NCI-H2081 (cell line): ENCODE measurements at places on chromosomes 6 and 20.

GRCh38 chr6:37174196-37174514 lies 4.2 kb downstream of the PIM1 start:
- DNase-seq = no peak

DNA sequence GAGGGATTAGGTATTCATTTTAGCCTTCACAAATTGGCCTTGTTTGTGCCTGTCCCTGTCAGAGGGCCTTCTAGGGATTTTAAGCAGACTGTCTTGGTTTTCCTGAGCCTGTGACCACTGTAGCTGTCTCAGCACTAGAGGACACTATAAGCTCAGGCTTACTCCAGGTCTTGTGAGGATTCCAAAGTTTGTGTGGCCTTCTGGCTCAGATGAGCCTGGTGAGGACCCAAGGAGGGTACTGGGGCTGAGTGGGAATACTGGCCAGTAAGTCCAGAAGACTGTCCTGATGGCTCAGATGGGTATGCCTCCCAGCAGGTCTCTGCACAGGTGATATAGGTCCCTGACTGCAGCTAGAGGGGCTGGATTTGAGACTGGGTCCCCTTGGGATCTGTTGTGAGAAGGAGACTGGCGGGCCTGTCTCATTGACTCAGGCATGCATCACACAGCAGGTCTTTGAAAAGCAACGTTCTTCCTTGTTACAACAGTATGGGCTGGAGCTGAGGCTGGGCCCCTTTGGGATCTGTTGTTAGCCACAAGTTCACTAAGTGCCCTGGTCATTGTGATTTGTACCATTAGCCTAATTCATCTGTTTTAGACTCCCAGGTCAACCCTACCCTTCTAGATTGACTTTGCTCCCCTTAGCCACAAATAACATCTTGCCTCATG lies 26.3 kb upstream of the TFB1M start:
- no peak for DNase-seq

GRCh38 chr6:32551410-32551809 lies 21.3 kb upstream of the HLA-DRB5 start:
- no peak for DNase-seq

DNA sequence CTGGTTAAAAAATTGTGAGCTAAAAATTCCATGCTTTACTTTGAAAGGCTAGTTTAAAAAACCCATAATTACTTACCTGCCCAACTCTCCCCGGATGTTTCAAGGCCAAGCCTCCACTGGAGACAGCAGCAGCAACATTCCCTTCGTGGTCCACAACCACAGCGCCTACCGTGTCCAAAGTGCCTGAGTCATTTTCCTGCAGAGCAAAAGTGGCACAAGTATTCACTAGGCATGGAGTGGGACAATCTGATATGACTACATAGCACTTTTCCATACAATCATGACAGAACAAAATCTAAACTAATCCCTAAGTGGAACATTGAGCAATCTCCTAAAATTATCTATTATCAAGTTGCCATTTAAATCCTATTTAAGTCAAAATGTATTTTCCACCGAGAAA lies 104.8 kb downstream of the TASP1 start:
- no peak for DNase-seq

DNA sequence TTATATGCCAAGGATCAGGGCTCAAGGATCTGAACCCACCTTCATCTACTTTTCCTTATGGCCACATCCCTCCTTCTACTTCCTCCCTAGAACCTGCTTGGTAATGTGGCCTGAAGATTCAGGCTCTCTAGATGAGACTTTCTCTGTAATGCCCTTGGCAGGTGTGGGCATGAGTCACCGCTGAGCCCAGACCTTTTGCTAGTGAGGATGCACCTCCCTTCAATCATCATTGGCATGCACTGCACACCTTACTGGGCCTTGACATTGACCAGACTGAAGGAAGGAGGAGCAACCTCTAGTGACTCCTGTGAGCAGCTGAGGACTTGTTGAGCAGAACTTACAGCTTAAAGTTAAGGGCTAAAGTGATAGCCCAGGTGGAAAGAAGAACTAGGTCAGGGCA lies 405.3 kb downstream of the MAFB start:
- no peak for DNase-seq

GRCh38 chr6:139262519-139263300 lies 29.1 kb downstream of the TXLNB start:
- peak; percentile 54 for DNase-seq

DNA sequence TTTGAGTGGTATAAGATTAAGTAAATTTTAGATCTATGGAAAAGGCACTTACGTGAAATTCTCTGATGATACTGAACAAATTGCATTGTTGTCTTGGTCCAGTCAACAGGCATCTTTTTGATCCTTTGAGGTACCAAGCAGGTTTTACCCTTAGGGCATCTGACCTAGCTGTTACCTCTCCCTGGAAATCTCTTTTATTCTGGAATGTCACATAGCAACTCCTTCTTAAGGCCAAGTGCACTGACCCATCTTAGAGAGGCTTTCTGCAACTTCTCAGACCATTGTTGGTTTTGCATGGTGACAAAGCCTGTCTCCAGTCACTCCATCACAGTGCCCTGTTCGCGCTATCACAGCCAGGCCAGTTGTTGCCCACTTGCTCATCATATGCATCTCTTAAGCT lies 42.0 kb downstream of the TPD52L1 start:
- no peak for DNase-seq

- no peak for DNase-seq
These were observed 491.6 kb upstream of the CDH4 start for GRCh38 chr20:60760256-60761000.

- DNase-seq = no peak
These were observed 5.0 kb downstream of the TCF21 start for GRCh38 chr6:133893946-133894345.

GRCh38 chr6:134757911-134758361 lies 192.0 kb downstream of the ALDH8A1 start:
- no peak for DNase-seq

DNA sequence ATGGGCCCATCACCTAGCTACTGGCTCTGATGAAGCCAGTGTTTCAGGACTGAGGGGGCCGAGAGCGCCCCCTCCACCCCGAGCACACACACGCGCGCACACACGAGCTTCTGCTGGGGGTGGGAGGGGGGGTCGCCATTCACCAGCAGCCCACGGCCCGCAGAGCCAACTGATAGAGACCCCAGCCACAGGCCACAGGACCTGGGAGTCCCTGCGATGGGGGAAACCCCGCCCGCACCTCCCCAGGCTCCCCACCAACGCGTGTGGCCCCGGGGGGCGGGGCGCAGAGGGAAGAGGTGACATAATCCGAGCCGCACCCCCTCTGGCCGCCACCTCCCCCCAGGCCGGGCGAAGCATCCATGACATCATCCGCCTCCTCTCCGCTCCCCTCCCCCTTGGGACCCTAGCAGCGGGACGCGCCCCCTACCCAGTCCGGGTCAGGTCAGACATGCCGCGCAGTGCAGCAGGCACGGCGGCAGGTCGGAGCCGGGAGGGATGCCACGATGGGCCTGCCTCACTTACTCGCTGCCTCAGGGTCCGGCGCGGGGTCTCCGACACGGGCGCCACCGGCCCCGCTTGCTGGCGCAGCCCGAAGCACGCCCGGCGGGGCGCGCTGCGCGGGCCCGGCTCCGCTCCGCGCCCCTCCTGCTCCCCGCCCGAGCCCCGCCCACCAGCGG lies at the start of gene LZTS3:
Gene LZTS3, minus strand, starts transcription at position 617 of the 677 bp plus-strand sequence. CDS start 6,386 bp downstream, outside the sequence.
- peak; percentile 34 for DNase-seq

- peak; percentile 87 for DNase-seq
These were observed 38.0 kb downstream of the ELOVL2 start for GRCh38 chr6:11006061-11006460.

DNA sequence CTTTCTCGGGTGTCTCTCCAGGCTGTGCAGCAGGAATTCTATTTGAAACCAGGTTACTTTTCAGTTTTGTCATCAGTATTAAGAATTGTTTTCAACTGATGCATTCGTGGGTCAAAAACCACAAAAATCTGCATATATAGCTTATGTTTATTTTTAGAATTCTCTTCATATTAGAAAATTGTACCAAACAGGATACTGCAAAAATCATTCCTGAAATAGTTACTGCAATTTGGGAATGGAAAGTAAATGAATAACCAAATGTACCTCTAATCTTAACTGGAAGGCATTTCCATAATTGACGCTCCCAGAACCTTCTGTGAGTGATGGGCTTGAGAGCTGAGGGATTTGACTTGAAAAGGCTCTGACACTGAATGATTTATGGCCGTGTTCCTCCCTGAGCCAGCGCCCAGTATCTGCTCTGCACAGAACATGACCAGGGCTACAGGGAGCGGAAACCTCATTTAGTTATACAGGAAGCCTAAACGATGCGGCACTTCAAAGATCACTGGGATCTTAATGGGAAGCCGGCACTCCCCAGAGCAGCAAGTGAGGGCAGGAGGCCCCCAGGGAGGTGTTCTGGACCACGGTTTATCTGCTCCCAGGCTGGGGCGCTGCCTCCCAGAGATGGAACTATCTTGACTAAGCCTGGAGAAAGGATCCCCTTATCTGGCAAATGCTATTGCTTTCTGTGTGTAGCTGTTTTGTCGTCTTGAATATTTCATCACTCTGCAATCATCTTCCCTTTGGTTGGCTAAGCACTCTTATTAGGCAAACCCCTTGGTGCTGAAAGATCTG lies 446.0 kb downstream of the QKI start:
- no peak for DNase-seq

GRCh38 chr20:1841554-1842140 lies 53.6 kb upstream of the SIRPA start:
- no peak for DNase-seq

- no peak for DNase-seq
These were observed 31.0 kb upstream of the VEGFA start for GRCh38 chr6:43738877-43739641.

- DNase-seq = no peak
These were observed 39.8 kb upstream of the HBS1L start for GRCh38 chr6:135094403-135094821.

DNA sequence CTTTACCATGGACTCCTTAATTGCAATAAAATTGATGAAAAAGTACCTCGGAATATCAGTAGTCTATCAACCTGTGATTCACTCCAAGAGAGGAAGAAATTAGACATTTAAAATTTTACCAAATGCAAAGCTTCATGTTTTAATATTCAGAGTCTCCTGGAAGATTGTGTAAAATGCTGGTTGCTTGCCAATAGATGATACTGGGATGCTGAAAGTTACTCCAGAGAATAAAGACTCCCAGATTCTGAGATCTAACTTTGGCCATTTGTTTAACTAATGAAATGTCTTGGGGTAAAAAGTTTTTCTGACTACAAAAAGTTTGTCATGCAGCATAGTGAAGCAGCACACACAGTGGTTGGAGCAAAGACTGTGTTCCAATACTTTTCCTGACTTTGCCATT lies 176.7 kb upstream of the RSPO3 start:
- DNase-seq = no peak

GRCh38 chr6:72824833-72825232 lies 203.0 kb downstream of the KCNQ5 start:
- no peak for DNase-seq

DNA sequence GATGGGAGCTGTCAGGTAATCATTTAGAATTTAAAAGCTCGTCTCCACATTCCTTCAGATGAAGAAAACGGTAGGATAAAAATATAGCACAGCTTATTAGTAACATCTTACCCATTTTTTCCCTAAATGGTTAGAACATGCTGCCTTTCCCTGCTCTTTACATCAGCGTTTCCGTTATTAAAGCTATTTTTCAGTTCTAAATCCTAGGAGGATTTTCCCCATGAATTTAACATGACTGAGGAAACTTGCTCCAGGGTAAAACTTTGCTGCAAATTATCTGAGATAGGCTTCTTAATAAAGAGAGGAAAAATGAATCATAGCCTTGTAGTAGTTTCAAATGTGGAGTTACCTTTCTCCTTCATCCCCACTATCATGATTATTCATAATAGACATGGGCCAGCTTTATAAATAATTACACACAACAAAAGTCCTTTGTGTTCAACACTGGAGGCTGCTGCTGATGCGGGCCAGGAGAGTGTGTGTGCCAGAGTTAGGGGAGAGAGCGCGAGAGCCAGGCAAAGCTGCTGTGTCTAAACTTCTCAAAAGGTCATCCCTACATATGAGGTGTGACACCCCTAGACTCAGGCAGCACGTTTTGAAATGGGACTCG lies 24.4 kb downstream of the MYLIP start:
- DNase-seq = no peak

DNA sequence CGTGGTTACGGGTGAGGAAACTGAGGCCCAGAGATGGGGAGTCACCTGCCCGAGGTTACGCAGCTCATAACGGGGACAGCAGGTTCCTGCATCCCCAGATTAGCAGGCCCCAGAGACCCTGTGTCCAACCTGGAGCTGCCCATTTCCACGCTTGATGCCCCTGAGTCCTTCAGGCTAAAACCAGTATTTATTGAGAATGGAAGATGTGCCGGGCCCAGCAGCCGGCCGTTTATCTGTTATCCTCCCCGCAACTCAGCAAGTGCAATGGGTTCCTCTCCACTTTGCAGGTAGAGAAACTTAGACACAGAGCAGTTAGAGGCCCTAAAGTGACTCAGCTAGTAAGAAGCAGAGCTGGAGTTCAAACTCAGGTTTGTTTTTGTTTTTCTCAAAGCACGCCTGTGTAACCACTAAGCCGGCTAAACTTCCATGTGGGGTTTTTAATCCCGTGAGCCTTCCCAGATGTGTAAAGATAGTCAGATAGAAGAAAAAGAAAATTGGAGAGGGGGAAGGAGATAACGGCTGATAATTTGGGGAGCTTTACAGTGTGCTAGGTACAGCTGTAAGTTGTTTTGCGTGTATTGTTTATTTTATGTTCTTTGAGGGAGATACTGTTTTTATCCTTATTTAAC lies 775 bp downstream of the PFDN4 start:
- no peak for DNase-seq

DNA sequence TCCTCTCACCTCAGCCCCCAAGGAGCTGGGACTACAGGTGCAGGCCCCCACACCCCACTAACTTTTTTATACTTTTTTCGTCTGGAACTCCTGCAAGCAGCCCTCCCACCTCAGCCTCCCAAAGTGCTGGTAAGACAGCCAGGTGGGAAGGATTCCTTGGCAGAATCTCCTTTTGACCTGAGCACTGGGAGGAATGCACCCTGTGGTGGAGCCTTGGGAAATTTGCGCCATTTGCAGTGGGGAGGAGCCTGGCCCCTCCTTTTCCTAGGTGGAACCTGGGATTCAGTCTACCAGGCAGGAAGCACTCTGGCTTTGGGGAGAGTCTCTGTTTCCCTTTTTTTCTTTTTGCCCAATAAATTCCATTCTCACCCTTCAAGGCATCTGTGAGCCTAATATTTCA lies 2.3 kb upstream of the RNGTT start:
- no peak for DNase-seq

GRCh38 chr6:121430514-121431460 lies 4.7 kb upstream of the GJA1 start:
- no peak for DNase-seq

DNA sequence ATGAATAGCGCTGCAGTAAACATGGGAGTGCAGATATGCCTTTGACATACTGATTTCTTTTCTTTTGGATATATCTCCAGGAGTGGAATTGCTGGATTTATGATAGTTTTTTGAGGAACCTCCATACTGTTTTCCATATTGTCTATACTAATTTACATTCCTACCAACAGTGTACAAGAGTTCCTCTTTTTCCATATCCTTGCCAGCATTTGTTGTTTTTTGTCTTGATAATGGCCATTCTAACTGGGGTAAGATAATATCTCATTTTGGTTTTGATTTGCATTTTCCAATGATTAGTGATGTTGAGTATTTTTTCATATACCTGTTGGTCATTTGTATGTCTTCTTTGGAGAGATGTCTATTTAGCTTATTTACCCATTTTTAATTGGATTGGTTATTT lies 3.3 kb downstream of the SYCP2L start:
- no peak for DNase-seq
